ENCODE measurements at places on chromosomes 12 and 14.

DNA sequence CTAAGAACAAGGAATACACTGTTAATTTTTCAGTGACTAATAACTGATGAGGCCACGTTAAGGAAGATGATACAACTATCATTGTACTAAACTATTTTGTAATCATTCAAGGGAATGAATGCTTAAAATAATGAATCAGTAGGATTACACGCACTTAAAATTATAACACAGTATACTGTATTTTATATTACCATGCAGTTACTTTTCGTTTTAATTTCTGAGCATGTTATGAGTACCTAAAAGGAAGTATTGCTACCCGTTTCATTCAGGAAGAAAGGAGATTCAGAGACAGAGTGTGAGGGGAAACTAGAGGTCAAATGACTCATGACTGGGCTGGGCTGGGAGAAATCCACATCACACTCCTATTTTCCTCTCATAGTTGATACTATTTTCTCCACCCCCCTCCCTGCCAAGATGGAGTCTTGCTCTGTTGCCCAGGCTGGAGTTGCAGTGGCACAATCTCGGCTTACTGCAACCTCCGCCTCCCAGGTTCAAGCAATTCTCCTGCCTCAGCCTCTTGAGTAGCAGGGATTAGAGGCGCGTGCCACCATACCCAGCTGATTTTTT is 202.0 kb downstream of the PPM1H start:
- no peaks in the 10 kb centered on the region for H3K4me1 ChIP-seq
- no peak for DNase-seq
- no peaks in the 10 kb centered on the region for H3K27me3 ChIP-seq

DNA sequence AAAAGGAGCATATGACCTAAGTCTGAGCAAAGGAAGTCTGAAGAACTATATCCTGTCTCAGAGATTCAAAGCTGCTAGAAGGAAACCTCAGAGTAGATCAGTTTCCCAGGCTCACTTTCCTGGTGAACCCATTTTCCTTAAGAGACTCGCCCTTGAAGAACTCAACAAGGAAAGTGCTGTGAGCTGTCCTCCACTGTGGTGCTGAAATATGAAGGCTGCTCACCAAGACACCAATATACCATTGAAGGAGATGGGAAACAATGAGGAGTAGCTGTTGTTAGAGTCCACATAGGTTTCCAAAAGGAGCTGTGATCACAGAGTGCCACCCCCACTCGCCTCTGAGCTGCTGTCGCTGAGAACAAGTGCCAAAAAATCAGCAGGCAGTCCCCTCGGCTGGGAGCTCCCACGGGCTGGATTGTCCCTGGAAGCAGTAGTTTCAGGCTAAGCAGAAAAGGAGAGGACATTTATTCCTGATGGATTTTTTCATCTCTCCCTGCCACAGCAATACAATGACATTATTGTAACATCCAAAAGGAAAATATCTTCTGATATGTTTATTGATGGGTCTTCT is 282.1 kb downstream of the RPS29 start:
- H3K36me3 ChIP-seq = no peaks in the 10 kb centered on the region
- H3K4me3 ChIP-seq = no peak overlapping the region

- no peak for DNase-seq
- H3K4me1 ChIP-seq = no peaks in the 10 kb centered on the region
- no peaks in the 10 kb centered on the region for H3K36me3 ChIP-seq
- H3K27me3 ChIP-seq = no peaks in the 10 kb centered on the region
- H3K27ac ChIP-seq = no peak overlapping the region
Measured at GRCh38 chr12:131640525-131640924, 70.4 kb upstream of the SFSWAP start.

DNA sequence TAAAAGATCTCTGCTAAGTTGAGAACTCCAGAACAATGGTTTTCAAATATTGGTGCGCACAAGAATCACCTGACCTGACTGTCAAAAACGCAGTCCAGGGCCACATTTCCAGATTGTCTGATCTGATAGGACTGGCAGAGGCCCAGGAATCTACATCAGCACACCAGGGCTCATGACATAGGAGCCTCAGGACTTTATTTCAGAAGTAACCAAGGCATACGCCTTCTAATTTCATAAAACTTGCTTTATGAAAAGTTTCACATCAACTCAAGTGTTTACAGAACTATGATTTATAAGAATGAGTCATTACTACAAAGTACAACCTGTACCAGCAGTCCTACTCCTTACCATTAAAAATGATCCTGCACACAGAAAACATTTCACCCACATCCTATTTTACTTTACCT is 47.7 kb upstream of the PTPRO start:
- no peak overlapping the region for H3K27ac ChIP-seq
- H3K4me3 ChIP-seq = no peak overlapping the region
- peaks cover 14% of the 10 kb centered on the region for H3K4me1 ChIP-seq
- DNase-seq = no peak
- H3K36me3 ChIP-seq = no peaks in the 10 kb centered on the region
- no peaks in the 10 kb centered on the region for H3K27me3 ChIP-seq

Measured in right atrium auricular region (tissue), 2 donors.